NCI-H2107 (cell line): ENCODE measurements at places on chromosomes 3 and 15.

DNA sequence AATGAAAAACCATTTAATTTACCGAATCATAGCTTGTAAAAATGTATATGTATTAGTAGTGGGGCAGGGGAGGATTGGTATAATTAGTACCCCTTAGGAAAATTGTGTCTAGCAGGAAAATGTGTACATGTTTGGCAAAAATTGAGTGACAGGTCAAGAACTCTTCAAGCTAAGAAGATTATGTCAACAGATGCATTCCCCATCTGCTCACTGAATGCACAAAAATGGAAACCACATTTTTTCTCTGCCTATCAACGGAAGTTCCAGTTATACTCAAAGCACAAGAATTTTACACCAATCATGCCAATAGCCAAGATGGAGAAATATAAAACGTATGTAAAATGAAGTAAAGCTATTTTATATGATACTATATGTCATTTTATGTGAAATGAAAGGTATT, 377.8 kb downstream of the KCNH8 start:
- no peak for DNase-seq

DNA sequence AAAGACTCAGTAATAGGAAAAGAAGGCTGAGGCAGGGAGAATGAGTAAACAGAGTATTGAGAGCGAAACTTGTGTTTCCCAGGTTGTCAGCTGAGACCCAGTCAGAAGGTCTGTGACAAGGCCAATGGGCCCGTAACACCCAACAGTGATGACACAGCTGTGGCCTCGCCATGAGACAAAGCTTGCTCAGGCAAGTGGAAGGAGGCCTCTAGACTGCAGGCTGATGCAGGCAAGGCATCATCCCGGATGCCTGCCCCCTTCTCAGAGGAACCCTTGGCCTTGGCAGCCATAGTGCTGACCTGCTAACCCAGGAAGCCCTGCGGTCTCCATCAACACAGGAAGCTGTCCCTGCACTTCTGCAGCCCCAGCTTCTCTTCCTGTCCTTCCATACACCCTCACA, 15.4 kb downstream of the RAB6B start:
- no peak for DNase-seq

GRCh38 chr3:94654096-94654495, 591.2 kb downstream of the NSUN3 start:
- no peak for DNase-seq

DNA sequence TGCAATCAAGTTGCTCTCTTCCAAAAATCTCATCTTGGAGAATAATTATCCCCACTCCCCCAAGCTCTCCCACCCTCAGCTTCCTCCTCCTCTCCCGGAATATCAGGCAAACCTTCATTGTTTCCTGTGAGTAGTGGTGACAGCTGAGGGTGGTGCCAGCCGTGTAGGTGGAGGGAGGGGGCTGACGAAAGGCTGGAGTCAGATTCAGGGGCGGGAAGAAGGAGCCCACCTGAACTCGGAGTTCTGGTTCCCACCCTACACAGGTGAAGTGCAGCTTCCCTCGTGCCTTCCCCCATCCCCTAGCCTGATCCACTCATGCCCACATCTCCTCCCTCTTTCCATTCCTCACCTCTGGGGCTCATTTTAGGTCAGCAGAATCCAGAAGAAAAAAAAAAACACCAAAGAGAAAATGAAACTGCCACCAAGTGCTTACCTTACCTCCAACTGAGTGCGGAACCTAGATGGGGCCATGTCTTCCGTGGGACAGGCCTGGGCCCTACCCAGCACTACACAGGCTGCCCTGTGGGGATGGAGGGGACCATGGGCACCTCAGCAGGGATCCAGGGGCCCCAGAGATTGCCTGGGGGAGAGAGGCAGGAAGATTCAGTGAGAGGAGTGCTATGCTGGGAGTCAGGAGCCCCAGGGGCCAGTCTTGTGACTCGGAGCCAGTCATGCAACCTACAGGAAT, 81.3 kb downstream of the ADCY5 start:
- no peak for DNase-seq

- no peak for DNase-seq
Observed at GRCh38 chr3:123740391-123740822, 143.7 kb downstream of the MYLK start.

GRCh38 chr15:88864861-88865497, 30.4 kb downstream of the HAPLN3 start:
- no peak for DNase-seq

GRCh38 chr15:25713736-25714537, 149.2 kb downstream of the ATP10A start:
- DNase-seq, result no peak

GRCh38 chr3:149830902-149831301, 17.9 kb downstream of the RNF13 start:
- no peak for DNase-seq

GRCh38 chr3:30040126-30040525, 566.3 kb upstream of the TGFBR2 start:
- no peak for DNase-seq

DNA sequence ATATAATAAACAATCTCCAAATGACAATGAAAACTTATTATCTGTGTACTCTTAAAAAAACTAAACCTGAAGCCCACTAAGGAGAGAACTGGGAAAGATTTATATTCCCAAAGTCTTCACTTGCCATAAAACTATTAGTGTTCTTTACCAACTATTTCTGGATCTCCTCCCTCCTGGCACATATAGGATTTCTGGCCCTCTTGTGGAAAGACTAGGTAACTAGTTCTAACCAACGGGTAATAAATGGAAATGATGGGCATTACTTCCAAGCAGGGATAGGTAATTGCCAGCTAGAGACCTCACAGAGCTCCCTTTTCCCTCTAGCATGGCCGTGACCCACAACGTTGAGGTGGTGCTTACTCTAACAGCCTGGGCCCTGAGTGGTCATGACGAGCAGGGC, 110.1 kb downstream of the DNAH12 start:
- DNase-seq, result no peak

DNA sequence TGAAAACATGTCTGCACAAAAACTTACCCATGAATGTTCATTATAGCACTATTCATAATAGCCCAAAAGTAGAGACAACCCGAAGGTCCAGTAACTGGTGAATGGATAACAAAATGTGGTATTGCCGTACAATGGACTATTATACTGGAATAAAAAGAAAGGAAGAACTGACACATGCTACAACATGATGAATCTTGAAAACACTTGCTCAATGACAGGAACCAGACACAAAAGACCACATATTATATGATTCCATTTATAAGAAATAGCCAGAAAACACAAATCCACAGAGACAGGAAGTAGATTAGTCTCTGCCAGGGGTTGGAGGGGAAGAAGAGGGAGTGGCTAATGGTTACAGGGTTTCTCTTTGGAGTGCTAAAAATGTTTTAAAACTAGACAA, 18.3 kb downstream of the SHC4 start:
- no peak for DNase-seq
